Keratinocyte (primary cell): ENCODE measurements at places on chromosomes 3 and 15. TPM values are rescaled to one million over a fixed set of nuclear protein-coding genes. Genes with fewer than 3 reads are reported as not detected.

- no peak for DNase-seq
Observed at GRCh38 chr15:70401709-70402108, 304.0 kb upstream of the TLE3 start.

DNA sequence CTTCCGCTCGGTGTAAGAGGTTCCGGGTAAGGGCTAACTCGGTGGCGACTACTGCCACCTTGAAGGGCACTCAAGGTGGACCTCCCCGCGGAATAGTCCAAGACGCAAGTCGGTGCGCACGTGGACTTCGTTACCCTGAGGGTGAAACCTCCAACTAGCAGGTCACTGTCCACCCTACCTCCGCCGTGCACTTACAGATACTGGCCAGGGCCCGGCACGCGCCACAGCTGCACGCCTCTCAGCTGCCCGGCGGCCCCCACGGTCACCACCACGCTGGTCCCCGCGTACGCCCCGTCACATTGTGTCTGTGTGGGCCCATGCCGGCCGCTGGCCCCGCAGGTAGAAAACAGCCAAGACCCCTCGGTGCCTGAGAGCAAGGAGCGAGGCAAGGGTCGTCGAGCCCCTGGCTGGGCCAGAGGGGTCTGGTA lies 1.1 kb downstream of the LTK start:
- DNase-seq: no peak

DNA sequence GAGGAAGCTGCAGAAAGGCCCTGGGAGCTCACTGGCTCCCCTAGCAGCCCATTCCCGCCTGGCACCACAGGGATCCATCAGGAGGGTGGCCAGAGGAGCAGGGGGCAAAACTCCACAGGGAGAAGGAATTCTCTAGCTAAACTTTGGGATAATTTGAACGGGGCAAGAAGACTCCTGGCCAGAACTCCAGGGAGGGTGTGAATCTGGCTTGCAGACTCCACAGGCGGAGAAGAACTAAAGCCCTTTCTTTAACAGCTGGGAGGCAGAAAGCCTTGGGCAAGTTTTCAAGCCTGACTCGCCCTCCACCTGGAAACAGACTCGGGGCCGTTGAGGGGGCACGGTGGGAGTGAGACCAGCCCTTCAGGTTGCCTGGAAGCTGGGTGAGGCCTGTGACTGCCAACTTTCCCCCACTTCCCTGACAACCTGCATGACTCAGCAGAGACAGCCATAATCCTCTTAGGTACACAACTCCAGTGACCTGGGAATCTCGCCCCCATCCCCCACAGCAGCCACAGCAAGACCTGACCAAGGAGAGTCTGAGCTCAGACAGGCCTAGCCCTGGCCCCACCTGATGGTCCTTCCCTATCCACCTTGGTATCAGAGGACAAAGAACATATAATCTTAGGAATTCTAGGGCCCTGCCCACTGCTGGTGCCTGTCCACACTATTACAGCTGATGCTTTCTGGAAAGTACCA lies 28.6 kb downstream of the SLC27A2 start:
- no peak for DNase-seq

- DNase-seq: no peak
Observed at GRCh38 chr3:62210011-62210410, 163.3 kb downstream of the FEZF2 start.

- DNase-seq: no peak
Observed at GRCh38 chr3:151228666-151229040, 25.6 kb upstream of the GPR171 start.

- DNase-seq: no peak
Observed at GRCh38 chr15:75751116-75751875, 38.6 kb upstream of the CSPG4 start.

Gene TTLL13
- 0.05 to 0.09 TPM (median 0.07 TPM) in 3 replicates for polyA plus RNA-seq
